ENCODE measurements at places on chromosomes 4 and X.

DNA sequence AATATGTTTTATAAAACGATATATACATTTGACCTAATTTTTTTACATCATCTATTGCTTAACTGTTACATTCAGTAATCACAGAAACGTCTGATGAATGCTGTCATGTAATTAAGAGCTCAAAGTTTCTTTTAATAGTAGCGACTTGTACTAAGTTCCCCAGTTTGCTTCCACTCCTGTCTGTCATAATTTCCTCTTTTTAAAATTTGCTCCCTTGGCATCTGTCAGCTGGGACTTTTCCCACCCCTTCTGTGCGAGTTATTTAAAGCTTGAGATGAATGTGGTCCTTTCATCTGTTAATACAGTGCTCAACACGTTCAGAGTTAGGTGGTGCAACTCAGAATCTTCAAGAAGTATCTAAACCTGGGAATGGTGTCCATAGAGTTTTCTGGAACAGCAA is 1.2 kb downstream of the RAP1GDS1 start:
- no peak for DNase-seq

GRCh38 chrX:111114806-111115205 is 18.8 kb downstream of the PAK3 start:
- DNase-seq, result no peak

GRCh38 chr4:8200302-8200975 is 1.3 kb downstream of the SH3TC1 start:
- no peak for DNase-seq

- no peak for DNase-seq
Measured at GRCh38 chr4:45408996-45409395, 682.6 kb upstream of the GNPDA2 start.

GRCh38 chr4:184274286-184274951 is 56.7 kb upstream of the ENPP6 start:
- DNase-seq, result no peak

GRCh38 chrX:16666541-16666940 is 16.6 kb downstream of the S100G start:
- DNase-seq, result no peak

DNA sequence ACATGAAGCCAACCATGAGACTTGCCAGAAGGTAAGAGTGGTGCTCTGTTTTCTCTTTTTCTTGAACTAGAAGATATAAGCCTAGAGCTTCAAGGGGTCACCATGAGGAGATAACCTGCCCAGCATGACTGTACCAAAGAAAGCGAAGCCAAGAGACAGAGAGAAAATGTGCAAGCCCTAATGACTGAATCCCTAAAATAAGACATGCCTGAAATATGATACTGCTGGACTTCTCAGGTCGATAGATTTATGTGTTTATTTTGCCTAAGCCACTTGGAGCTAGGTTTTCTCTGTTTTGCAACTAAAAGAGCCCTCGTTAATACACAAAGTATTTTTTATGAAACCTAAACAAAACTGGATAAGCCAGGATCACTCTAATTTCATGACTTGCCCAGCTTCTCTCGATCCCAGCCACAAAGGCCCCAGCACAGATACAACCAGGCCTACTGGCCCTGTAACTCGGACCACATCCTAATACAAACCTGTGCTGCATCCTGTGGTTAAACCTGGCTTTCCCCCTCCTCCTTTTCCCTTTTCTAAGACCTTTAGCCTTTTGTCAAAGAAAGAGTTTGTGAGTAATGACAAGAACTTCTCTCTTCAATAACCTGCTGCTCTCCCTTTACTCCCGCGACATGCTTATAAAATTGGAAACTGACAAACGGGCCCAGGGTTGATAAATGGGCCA is 185.8 kb downstream of the APBB2 start:
- no peak for DNase-seq

GRCh38 chrX:104621781-104622180 is 55.8 kb downstream of the IL1RAPL2 start:
- no peak for DNase-seq

DNA sequence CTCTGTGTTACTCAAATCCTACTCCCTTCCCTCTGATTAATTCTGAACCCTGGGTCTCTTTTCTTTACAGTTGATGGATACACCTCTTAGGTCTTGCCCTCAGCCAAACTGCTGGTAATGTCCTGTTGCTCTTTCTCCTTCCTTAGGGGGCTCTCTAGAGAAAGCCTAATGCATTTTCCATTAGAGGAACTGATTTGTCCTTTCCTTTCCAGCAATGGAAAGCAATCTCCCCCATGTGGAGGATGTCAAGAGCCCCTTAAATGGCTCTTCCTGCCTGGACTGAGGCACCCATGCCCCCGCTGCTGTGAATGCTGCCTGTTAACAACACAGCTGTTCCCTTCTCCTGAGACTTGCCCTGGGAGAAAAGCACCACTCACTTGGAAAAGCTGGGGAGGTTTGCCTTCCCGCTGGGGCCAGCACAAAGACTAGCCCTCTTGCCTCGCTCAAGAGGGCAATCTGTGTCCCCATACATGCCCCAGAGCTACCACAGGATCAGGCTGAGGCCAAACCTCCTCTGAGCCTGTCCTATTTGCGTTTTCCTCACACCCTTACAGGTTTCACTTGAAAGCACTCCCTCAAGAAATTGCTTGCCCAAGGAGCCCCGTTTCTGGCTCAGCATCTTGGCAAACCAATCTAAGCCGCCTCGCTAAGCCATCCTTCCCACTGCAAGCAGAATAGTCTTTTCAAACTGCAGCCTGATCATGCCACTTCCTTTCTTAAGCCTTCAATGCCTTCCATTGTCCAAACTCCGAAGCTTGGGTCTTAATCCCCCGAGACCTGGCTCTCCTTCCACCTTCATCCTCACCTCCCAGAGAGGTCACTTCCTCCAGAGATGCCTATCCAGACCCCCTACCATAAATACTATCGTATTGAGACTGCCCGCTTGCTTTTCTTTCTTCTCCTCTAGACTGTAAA is 23.2 kb upstream of the SMIM20 start:
- DNase-seq, result no peak

DNA sequence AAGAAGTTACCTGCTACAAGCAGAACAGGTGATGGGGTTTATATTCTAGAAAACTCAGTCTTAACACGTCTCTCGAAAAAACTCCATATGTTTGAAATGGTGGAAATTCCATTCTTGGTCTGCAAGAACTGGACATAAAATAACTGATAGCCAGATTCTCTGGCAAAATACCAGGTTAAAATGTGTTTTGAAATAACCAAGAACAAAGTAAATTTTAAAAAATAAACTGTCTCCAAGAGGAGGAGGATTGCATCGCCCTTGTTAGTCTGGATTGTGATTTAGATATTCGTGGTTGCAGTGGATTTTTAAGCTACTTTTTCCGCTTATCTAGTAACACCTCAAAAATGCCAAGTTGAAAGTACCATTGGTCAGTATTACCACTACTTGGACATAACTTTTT is 40.8 kb downstream of the CENPU start:
- no peak for DNase-seq

GRCh38 chr4:592825-593520 is 16.9 kb upstream of the TMEM271 start:
- DNase-seq, result no peak

DNA sequence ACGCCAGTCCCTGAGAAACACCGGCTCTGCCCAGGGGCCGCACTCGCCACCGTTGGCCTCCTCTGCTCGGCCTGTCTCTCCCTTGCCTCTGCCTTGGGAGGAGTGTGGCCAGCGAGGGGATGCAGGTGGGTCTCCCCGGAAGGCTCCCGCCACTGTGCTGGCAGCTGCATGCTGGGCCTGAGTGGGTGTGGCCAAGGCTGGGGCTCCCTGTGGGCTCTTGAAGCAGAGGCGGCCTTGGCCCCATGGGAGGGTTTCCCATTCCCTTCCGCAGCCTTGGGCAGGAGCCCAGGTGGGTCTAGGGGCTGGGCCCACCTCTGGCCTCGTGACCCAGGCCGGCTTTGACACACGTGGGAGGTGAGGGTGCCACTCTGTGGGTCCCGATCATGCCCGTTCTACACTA is 19.1 kb downstream of the FGFRL1 start:
- no peak for DNase-seq

Data from epithelial cell of prostate (primary cell).